ENCODE measurements at places on chromosomes 12 and 14.
A peak's percentile ranks its signal among the peaks of the same experiment; 100 is the strongest.

- DNase-seq = no peak
Observed at GRCh38 chr14:54347044-54347443, 49.8 kb upstream of the CDKN3 start.

- DNase-seq = no peak
Observed at GRCh38 chr12:3723916-3724805, 28.7 kb downstream of the CRACR2A start.

- no peak for DNase-seq
Observed at GRCh38 chr12:99759444-99759843, 111.9 kb downstream of the GARIN6 start.

- no peak for DNase-seq
Observed at GRCh38 chr12:116750298-116750697, 12.2 kb downstream of the RNFT2 start.

- no peak for DNase-seq
Observed at GRCh38 chr12:49335955-49336644, 888 bp downstream of the C1QL4 start.

GRCh38 chr14:104700747-104701217 lies 11.4 kb downstream of the INF2 start:
- DNase-seq = no peak

DNA sequence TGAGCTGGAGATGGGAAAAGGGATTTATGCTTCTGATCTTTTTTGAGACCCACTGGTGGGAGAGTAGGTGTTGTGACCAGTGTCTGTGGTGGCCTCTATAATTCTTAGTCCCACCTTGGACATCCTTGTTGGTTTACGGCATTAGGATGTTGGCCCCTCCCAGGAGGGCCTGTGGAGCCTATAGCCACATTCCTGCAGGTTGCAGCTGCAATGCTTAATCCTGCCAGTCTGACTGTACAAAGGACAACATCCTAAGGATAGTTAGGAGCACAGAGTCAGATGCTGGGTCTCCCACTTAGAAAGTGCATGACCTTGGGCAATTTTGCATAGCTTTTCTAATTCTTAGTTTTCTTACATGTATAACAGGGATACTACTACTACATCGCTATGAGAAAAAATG lies 150.9 kb upstream of the SLC38A2 start:
- DNase-seq = no peak

DNA sequence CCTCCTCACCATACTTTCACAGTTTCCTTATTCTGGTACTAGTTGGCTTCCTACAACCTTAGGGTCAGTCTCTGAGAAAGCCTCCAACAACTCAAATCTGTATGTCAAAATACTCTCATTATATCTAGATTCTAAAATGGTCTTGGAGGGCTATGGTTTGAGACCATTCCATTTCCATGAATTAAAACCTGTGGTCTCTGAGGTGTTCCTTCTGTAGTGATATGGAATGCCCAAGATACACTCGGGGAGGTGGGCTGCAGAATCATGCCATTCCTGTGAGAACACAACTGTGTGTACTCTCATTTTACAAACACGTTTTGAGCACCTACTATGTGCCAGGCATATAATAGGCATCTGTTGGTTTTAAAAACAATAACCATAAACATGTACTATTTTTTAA lies 74.0 kb downstream of the FERMT2 start:
- DNase-seq = no peak

DNA sequence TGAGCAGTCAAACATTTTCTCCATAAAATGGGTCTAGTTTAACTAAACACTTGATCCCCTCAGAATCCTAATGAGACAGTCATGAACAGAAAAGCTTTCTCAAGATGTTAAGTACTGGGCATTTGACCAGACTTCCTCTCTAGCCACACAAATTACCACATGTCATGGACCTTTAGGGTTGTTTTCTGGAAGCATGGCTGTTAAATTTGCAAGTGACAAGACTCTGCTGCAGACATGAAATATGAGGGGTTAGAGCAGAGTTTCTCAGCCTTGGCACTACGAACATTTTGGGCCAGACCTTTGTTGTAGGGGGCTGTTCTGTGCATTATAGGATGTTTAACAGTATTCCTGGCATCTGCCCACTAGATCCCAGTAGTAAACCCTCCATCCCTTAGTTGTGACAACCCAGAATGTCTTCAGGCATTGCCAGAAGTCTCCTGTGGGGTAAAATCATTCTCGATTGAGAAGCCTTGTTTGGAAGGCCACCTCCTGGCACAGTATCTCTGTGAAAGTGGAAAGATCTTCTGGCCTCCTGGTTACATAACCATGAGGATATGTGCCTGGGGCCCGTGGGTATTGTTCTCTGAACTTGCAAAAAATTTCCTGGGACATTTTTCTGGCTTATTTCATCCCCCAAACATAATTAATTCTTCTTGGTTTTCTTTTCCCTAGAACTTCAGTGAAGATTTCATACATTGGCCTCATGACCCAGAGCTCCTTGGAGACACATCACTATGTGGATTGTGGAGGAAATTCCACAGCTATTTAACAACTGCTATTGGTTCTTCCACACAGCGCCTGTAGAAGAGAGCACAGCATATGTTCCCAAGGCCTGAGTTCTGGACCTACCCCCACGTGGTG lies 4.3 kb downstream of the TMEM106C start:
- no peak for DNase-seq

DNA sequence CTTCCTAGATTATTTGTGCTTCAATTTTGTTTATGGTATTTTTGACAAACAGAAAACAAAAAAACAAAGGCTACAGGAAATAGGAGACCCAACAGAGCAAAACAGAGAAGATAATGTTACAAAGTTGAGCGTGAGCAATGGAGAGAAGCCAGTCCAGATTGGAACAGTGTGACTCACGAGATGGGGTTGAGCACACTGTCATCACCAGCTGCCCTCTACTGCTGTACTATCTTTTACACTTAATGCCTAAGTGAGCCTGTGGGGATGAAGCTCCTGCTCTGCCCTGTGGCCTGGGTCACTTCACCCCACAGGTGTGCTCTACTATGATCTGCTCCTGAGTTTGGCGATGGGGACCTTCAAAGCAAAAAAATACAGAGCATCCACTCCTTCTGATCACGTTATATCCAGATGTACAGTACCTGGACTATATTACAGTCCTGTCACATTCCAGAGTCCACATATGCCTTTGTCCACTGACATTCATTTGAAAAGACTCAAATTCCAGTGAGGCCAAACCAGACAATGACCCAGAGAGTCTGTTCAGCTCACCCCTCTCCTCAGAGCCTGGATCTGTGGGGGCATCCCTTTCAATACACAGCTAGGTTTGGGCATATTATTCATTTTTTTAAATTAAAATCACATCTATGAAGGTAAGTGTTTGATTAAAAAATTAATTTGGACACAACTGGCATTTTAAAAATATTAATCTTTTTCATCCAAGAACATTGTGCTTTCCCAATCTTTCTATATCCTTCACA lies 4.4 kb downstream of the IPO8 start:
- peak; percentile 82 for DNase-seq

- no peak for DNase-seq
Observed at GRCh38 chr12:89456565-89456964, 68.0 kb downstream of the GALNT4 start.

- DNase-seq = peak; percentile 87
Observed at GRCh38 chr12:14836336-14837210, 6.8 kb downstream of the ART4 start.

- no peak for DNase-seq
Observed at GRCh38 chr12:54991161-54991990, 6.8 kb upstream of the TESPA1 start.

DNA sequence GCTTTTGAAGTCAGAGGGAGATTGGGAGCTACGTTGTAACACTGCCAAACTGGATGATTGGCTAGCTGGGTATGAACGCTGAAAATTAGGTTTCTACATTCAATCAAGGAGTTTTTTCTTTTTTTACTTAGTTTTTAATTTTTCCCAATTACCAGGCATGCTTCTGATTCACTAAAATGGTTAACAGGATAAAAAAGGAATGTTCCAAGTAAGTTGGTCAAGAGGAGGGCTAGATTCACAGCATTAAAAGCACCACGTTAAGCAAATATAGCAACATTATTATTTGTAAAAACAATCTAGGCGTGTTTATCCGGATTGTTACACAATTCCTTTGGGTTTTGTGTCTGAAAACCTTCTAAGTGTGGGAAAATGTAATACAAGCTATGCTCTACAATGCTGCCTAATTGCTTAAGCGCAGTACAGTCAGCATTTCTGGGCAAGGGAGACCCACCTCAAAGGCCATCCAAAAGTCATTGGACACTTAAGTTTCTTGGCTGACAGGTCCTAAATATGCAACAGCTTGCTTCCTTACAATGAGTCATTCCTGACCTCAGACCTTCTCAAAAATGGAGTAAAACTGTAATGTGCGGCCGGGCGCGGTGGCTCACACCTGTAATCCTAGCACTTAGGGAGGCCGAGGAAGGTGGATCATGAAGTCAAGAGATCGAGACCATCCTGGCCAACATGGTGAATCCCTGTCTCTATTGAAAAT lies 1.2 kb downstream of the RPLP0 start:
- DNase-seq = no peak

- DNase-seq = no peak
Observed at GRCh38 chr12:124130691-124131591, 157.9 kb downstream of the ZNF664 start.

DNA sequence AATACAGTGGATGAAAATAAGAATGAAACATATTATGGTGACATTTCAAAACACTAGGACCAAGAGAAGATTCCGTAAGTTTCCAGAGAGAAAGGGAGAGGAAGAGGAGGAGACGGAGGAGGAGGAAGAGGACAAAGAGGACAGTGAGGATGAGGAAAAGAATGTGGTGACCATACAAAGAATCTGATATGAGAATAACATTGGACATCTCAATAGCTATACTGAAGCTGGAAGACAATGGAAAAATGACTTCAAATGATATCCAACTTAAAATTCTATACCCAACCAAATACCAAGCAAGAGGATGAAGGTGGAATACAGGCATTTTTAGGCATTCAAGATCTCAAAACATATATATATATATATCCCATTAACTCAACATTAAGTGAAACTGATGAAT lies 173.4 kb downstream of the PAWR start:
- DNase-seq = no peak

DNA sequence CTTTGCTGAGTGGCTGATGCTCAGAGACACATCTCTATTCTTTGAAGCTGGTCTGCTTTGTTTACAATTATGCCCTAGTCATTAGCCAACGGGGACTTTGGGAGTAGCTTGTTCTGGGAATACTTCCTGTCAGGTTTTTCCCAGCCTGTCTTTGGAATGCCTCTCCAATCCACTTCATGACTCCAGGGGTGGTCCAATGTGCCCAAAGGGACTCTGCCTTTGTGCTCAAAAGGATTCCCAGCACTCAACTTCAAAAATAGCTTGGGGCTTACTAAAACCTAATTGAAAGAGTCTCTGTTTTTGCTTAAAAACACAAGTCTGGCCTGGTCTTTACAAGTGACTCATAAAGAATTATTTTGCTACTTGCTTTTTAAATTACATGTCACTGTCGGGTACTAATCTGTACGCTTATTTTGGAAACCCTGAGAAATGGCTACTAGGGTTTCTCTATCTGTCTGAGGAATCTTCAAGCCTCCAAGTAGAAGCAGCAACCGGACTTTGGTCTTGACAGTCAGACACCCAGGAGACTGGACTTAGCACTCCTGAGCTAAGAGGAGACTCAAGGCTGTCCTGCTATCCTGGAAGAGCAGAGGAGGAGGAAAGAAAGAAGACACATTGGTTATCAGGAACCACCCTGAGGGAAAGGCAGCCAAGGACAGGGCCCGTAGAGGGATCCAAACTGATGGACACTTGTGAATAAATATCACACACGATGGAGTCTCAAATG lies 20.7 kb downstream of the PHLDA1 start:
- DNase-seq = no peak

- DNase-seq = no peak
Observed at GRCh38 chr12:46005823-46006222, 15.4 kb upstream of the SCAF11 start.

DNA sequence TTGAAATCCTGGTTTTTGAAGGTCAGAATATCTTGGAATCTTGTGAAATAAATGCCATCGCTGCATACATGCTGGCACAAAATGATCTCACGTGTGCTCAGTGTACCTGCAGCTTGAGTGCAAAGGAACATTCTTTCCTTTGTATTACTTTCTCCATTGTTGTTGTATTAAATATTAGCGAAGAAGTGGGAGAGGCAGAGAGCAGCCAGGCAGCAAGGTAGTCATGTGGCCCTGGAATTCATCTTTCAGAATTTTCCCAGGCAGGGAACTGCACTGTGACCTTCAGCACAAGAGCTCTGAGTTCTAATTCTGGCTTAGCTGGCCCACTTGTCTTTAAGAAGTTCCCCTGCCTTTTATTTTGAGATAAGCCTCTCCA lies 145.5 kb downstream of the PRKCH start:
- DNase-seq = no peak

DNA sequence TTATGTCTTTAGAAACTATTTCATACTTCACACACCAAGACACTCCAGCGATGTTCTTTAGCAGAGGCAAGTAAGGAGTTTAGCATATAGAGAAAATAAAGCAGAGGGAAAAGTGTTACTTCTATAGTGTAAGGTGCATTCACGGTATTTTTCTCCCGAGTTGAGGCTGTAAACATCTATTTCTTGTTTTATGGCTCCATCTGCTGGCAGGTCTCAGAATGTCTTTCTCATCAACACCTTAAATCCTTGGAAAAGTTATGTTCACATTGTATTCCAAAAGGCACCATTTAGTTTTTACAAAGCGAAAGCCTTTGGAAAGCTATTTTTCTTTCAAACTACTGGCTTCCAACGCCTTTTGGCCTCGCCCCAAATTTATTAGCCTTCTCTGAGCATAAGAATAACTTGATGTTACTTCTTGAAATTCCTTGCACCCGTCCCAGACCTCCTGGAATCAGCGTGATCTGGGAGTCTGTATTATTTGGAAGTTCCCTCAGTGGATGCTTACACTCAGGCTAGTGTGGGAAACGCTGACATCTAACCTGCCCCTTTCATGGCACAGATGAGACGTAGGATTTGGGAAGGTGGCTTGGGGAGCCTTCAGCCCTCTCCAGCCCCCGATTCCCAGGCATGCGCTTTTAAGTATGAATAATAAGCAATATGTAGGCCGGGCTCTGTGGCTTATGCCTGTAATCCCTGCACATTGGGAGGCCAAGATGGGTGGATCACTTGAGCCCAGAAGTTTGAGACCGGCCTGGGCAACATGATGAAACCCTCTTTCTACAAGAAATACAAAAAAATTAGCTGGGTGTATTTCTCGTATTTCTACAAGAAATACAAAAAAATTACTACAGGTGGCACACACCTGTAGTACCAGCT lies 1.9 kb upstream of the PIWIL1 start:
- DNase-seq = peak; percentile 16

GRCh38 chr14:100656996-100657395 lies 69.7 kb upstream of the DLK1 start:
- DNase-seq = no peak

- no peak for DNase-seq
Observed at GRCh38 chr12:86496595-86496994, 240.4 kb upstream of the MGAT4C start.

- no peak for DNase-seq
Observed at GRCh38 chr12:54217774-54218241, 29.0 kb upstream of the SMUG1 start.

GRCh38 chr12:29039013-29039412 lies 110.1 kb upstream of the FAR2 start:
- no peak for DNase-seq

- no peak for DNase-seq
Observed at GRCh38 chr12:49951411-49952240, 1.1 kb downstream of the AQP2 start.
